ENCODE measurements at places on chromosomes 7 and 10.

- DNase-seq = no peak
Observed at GRCh38 chr7:149232362-149232761, 7.1 kb upstream of the ZNF212 start.

GRCh38 chr10:96089116-96089515 lies 41.0 kb upstream of the ZNF518A start:
- no peak for DNase-seq

- no peak for DNase-seq
Observed at GRCh38 chr10:6207658-6208057, 4.9 kb downstream of the PFKFB3 start.

GRCh38 chr7:84123965-84124547 lies 70.5 kb downstream of the SEMA3A start:
- DNase-seq = no peak

All from KG1 (cell line).